HS-27A (cell line): ENCODE measurements at places on chromosomes 7 and 10.

DNA sequence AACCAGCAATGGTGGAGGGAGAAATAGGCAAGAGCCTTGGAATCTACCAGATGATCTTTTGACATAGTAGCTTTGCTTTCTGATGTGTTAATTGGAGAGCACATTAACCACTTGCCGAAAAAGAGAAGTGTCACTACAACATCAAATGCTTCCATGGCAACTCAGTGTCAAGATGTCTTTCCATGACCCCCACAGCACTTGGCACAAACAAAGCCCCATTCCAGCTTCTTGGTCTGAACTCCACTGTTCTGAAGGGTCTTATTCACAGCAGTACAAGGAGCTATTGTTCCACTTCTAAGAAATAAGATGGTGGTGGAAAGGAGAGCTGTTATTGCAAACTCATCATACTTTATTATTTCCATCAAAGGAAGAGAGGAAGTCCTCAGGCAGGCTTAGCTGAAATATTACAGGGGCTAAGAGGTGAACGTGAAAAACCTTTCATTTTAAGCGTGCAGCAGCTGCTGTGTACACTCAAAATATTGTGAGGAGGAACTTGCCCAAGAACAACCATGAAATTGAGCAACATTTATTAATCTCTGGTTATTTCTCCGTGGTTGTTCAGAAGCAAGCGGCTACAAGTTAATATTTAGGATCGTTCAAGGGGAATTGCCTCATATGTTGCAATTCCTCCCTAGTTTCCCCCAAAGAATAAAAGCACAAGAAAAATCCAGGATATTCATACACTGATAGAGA, 354.8 kb upstream of the CELF2 start:
- DNase-seq = no peak

GRCh38 chr7:10973942-10974911, 555 bp downstream of the PHF14 start:
- DNase-seq = no peak

- DNase-seq = no peak
Observed at GRCh38 chr10:103278862-103279298, 1.9 kb downstream of the INA start.

GRCh38 chr7:139566736-139567646, 43.5 kb downstream of the CLEC2L start:
- no peak for DNase-seq

- no peak for DNase-seq
Observed at GRCh38 chr7:121126801-121127534, 138.5 kb downstream of the CPED1 start.

GRCh38 chr7:79272938-79273337, 180.5 kb downstream of the MAGI2 start:
- DNase-seq = no peak

- DNase-seq = no peak
Observed at GRCh38 chr10:71742301-71743088, 22.9 kb upstream of the C10orf105 start.

GRCh38 chr10:32161586-32161985, 105.4 kb upstream of the KIF5B start:
- DNase-seq = no peak

GRCh38 chr7:157097569-157097968, 41.2 kb upstream of the UBE3C start:
- no peak for DNase-seq

- DNase-seq = no peak
Observed at GRCh38 chr7:333393-333764, 43.4 kb downstream of the FOXL3 start.

DNA sequence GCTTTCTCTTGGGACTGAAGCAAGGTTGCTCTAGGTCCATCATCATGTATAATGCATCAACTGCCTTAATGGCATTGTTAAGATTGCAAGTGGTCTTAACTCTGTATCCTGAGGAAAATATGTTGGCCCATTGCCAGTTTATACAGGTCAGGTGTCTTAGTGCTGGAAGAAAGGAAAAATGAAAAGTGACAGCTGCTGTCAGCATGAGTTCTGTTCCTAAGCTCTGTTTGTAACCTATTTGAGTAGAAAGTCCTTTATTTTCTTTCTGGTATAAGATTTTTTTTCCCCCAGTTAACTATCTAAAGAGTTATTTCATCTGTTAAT, 127.2 kb downstream of the SRI start:
- no peak for DNase-seq

DNA sequence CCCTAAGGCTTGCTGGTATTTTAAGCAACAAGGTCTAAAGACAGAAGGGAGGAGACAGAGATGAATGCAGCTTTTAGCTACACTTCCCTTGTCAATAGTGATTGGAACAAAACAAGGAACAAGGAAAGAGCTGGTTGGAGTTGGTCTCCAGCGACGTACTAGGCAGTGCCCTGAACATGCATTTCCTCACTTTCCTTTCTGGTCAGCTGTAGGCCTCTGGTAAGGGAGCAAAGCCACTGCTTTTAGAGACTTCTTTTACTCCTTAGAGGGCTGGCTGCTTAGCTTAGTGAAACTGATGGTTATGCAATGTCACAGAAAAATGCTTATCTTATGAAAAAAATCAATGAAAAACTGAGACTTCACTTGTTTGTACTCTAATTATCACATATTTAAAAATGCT, 75.5 kb upstream of the TRIL start:
- no peak for DNase-seq

DNA sequence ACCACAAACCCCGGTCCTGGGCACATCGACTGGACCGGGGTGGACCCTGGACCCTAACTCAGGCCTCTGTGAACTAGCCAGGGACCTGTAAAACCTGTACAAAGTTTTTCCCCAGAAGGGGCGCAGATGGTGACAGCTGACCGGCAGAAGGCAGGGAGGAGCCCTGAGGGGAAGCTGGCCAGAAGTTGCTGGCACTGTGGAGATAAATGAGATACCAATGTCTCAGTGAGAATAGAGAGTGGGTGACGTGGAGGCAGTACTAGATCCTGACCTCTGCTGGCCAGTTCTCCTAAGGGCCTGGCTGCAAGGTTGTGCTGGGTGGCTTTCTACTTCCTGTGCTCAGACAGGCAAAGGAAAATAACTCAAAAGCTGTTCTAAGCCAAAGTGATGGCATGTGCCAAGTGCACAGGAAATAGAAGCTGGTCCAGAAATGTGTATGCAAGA, 10.6 kb upstream of the TSPAN14 start:
- no peak for DNase-seq

DNA sequence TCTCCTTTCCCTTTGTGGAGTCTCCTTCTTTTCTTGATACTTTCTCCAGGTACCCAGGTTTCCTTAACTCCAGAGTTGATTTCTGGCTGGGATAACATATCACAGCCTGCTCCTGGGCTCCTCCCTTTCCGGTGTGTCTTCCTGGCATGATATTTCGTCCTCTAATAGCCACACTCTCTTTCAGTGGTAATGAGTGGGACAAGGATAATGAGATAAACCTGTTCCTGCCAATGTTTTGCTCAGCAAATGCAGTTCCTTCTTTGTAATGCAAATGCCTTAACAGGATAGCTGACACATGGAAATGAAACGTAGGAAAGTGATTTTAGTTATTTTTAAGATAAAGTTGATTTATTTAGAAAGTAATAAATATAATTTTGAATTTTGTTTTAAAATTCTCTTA, 168.6 kb downstream of the NRP1 start:
- DNase-seq = no peak

- no peak for DNase-seq
Observed at GRCh38 chr7:91784469-91784868, 96.0 kb downstream of the MTERF1 start.

DNA sequence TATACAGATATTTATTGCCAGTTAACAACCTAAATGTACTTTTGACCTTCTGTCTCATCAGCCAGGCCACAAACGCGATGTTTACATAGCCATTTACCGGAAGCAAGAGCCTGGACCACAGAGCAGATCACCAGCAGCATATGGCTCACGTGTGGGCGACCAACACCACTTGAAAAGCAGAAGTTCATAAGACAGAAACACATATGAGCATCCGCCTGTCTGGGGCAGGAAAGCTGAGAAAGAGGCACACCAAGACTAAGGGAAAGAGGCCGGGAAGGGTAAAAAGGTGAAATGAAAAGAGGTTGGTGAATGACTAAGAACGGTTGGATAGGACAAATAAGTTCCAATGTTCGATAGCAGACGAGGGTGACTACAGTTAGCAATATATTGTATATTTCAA, 1.3 kb downstream of the ABCB1 start:
- no peak for DNase-seq

- no peak for DNase-seq
Observed at GRCh38 chr7:158805414-158805813, 23.9 kb downstream of the ESYT2 start.

- DNase-seq = no peak
Observed at GRCh38 chr7:142886866-142887265, 1.3 kb upstream of the TRPV6 start.

DNA sequence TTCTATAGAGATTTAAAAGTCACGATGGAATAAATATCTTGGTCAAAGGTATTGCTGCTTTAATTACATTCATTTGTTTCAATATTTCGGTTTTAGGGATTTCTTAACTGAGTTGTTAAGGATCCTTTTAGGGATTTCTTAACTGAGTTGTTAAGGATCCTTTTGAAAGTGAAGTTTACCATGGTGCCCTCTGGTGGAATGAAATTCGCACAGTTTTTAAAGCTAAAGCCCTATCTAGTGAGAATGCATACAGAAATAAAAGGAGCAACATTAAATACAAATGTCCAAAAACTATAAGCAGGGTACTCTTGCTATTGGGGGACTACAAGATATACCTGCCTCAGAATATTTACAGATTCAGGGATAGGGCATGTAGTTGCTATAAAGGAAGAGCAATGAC, 193.7 kb downstream of the RNLS start:
- no peak for DNase-seq

DNA sequence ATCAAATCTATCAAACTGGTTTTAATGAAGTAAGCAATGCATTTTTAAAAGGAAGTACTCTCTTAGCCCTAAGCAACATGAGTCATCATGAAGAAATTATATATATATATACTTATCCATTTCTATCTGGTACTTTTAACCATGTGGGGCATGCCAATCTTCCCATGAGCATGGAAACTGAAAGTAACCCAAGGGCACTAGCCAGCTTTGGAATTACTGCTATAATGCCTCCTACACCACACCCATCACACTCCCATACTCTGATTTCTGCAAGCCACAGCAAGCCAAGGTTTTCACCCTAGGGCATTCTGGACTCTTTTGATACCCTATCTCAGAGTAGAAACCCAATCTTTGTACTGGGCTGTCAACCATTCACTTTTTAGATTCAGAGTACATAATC, 204.6 kb downstream of the IMMP2L start:
- no peak for DNase-seq

DNA sequence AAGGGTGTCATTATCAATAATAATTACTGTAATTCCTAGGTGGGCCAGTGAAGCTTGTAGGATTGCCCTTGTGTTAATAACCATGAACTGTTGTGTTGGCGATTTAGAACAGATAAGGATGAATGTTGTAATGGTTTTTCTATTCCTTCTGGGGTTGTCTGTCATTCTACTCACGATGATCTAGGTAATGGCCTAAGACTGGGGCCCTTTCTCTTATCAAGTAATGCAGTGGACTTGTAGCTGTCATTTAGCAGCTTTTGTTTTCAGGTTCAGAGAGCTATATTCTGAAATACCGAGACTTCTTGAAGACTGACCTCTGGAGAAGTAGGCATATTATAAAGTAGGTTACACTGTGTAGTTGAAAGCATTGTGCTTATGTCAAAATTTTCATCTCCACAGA, 110.2 kb downstream of the TAF3 start:
- no peak for DNase-seq

DNA sequence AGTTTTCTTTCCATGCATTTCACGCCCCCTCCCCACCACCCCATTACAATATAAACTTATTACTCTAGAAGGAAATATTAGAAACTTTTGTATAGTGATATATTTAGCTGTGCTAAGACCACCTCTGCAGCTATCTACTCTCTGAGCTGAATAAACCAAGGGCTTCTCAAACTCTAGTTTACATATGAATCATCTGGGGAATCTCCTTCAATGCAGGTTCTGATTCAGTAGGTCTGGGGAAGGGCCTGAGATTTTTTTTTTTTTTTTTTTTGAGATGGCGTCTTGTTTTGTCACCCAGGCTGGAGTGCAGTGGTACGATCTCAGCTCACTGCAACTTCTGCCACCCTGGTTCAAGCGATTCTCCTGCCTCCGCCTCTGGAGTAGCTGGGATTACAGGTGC, 67.6 kb upstream of the PRKG1 start:
- DNase-seq = no peak

GRCh38 chr10:30702860-30703259, 73.3 kb upstream of the LYZL2 start:
- DNase-seq = no peak

GRCh38 chr7:91375378-91375777, 111.1 kb downstream of the FZD1 start:
- no peak for DNase-seq

DNA sequence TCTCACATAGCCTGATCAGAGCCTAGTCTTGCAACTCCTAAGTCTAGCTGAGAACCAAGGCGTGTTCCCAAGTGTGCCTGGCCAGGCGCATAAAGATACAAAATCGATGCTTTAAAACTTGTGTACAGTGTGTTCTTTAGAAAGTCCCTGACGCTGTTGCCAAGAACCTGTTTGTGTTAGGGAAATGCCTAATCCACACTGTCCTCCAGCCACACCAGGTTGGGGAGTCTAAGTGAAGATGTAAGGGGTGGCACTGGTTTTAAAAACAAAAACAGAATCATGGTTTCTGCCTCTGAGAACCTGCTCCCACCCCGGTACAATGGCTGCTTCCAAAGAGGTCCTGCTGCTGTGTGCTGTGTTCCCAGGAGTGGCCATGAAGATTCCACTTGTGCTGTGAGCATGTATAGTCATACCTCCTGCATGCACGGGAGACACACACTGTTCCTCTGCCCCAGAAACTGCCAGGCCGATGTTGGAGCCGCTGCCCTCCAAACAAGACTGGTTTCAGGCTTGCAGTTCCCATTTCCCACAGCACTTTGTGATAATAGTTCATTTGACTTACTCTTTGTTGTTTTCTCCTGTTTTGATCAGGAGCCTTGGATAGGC, 88.5 kb downstream of the CCNY start:
- no peak for DNase-seq

DNA sequence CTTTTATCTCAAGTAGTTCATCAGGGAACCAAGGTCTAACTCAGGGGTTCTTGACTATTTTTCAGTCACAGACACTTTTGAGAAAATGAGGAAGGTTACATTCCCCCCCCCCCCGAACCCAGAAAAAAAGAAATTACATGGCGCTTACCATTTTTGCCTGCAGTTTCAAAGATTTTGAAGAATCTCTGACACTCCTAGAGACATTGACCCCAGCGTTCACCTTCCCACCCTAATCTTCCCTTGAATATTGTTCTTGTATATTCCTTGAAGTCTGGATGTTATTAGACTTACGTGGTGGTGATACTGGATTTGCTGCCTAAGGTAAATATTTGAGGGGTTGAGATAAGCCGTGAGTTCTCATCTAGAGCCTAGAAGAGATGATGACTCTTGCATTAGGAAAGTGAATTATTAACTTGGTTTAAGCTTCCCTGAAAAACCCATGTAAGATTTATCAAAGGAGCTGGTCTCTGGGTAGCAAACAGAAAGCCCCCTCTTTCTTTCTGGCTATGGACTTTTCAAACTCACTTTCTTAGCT, 245.7 kb upstream of the FOXK1 start:
- DNase-seq = no peak

GRCh38 chr7:48471196-48471595, 299.9 kb downstream of the ABCA13 start:
- no peak for DNase-seq

- DNase-seq = peak; percentile 19
Observed at GRCh38 chr10:90451283-90451682, 406.6 kb downstream of the HTR7 start.
